Activated CD4-positive, CD25-positive, alpha-beta regulatory T cell treated with anti-CD3 and anti-CD28 coated beads, Interleukin-2, amount 50 U/mL, for 24 hours (primary cell): ENCODE measurements at places on chromosomes 3 and 15.

- no peak for ATAC-seq
Measured at GRCh38 chr3:148790370-148790769, 37.2 kb upstream of the CPB1 start.

- no peak for ATAC-seq
Measured at GRCh38 chr3:11379238-11379823, 107.1 kb downstream of the ATG7 start.

DNA sequence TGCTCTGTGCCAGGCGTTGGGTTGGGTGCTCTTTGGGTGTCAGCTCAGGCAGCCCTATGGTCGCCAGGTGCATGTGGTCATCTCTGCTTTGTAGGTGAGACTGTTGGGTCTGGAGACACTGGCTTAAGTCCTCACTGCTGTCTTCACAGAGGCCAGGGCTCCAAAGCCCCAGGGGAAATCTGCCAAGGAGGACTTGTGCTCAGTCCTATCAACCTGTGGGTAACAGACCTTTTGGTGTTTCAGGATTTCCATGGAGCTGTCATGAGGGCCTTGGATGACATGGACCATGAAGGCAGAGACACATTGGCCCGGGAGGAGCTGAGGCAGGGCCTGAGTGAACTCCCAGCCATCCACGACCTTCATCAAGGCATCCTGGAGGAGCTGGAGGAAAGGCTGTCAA is 50.1 kb upstream of the NR2C2 start:
- no peak for ATAC-seq

- no peak for ATAC-seq
Measured at GRCh38 chr3:108486941-108487340, 23.5 kb downstream of the MYH15 start.

- no peak for ATAC-seq
Measured at GRCh38 chr3:46472736-46473135, 8.0 kb upstream of the LTF start.

DNA sequence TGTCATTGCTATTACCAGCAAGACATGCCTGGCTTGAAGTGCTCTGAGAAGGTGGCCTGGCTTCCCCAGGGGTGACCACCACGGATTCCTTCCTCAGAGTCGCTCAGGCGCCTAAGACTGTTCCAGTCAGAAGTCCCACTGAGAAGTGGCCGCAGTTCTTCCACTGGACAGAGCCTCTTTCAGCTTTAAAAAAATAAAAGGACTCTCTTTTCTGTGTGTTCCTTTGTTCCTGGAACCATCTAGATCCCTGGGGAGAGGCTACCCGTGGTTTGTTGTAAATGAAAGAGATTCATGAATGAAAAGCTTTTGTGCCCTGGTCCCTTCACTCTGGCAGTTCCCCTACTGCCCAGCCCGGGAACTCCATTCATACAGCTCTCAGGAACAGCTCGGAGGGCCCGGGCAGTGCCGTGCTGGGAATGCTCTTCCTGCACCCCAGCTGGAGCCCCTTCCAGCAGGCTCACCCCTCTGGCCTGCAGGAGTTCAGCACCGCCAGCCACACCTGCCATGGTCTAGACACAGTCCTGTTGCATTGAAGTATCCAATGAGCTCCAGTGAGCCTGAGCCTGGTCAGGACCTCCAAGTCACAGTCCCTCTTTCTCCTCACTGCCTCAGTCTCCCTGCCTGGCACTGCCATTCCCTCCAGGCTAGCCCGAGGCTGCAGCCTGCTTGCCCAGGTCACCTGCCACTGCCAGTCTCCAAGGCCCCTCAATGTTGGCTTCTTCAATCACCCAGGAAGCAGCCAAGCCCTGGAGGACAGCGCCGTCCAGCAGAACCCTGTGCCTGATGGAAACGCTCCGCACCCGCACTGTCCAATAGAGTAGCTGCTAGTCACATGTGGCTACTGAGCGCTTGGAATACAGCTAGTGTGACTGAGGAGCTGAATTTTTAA is 75.4 kb downstream of the XXYLT1 start:
- no peak for ATAC-seq

GRCh38 chr3:66477856-66478255 is 23.0 kb downstream of the LRIG1 start:
- ATAC-seq: no peak

GRCh38 chr3:128568602-128569490 is 75.8 kb upstream of the GATA2 start:
- ATAC-seq: no peak

DNA sequence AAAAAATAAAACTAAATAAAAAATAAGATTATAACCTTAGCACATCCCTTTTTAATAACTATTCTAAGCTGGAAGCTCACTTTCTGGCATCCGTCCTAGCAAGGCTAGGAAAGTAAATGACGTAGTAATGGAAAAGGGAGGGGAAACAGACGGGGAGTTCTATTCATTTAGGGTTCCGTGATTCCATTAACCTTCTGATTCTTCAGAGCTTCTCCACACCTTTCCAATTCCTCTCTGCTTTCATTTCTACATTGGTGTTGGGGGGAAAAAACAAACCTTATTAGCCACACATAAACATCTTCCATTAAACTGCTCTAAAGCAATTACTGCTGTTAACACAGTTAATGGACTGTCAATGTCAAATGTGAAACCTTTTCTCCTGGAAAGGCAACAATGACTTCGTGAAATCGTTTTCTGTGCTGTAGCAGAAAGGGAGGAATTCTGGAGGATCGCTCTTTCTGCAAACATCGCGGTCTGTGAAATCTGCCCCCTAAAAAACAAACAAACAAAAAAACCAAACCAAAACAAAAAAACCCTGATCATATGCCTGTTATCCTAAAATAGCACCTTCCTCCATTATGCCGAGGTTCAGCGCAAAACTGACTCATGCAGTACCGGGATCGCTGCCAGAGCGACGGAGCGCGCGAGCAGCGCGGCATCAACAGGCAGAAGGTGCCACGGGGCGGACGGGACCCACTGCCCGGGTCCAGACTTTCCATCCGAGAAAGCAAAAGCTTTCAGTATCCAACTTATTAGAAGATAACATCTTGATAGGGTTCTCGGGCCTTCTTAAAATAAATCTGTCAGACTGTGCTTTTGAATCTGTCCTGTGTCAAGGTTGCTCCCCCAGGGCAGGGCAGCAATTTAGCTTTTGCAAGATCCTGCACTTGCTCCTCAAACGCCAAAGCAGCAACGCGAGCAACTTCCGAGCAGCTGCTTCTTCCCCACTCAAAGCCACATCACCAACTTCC is 156.2 kb downstream of the FGF12 start:
- ATAC-seq: no peak
